ENCODE measurements at places on chromosomes 11 and 22.

DNA sequence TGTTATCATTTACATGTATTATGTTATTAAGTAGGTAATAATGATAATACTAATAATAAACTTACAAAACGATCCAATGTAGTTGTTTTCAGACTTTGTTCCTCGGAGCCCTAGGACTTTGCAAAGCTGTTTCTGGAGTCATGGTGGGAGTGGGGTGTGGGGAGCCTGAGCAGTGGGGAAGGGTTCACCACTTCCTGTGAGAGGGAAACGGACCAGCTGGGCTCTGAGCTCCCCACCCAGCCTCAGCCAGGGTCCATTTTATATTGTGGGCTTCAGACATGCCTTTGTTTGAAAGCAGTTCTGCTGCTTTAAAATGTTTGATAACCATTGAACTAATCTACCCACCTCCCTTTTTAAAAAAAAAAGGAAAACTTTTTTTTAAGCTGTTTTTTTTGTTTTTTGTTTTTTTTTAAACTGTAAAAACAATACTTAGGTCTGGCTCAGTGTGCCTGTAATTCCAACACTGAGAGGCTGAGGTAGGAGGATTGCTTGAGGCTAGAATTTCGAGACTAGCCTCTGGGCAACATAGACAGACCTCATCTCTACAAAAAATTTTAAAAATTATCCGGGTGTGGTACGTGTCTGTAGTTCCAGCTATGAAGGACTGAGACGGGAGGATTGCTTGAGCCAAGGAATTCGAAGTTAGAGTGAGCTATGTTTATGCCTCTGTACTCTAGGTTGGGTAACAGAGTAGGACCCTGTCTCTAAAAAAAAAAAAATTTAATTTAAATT is 7.0 kb downstream of the SERPING1 start:
- DNase-seq: no peak

DNA sequence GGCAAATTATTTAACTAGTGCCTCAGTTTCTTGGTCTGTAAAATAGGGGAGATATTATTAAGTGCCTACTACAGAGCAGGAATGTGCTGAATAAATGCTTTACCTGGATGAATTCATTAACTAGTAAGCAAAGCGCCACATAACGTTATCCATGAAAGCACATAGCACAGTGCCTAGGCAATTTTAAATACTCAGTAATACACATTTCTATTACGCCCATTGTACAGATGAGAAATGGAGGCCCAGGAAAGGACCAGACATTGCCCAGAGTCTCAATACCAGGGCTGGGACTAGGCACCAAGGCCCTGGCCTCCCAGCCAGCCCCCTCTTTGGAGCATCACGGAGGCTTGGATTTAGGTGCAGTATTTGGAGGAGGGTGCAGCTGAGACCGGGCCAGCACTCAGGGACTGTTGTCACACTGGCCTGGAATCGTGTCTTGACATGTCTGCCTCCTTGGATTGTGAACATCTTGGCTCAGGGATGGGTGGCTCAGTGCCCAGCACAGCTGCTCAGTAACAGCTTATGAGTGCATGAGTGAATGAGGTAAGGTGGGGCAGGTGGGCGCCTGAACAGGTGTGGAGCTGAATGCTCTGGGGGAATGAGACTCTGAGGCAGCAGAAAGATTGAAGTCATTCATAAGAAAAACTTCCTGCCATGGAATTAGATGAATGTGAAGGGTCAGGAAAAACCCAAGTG is 42.1 kb upstream of the TPBGL start:
- DNase-seq: no peak

DNA sequence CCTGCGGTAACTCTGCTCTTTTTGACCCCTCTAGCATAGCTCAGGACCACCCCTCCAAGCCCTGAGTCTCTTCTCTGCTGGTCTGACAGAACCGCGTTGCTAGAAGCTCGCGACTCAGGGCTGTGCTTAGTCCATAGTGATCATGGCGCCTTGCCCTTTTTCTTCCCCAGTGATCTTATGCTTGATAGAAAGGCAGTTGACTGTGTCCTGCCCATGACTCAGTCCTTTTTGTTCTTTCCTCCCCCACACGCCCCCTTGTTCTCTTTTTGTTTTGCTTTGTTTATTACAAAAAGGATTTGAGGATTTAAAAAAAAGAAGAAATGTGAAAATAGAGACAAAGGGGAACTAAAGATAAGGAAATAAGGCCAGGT is 17.5 kb downstream of the IL17RA start:
- DNase-seq: no peak

DNA sequence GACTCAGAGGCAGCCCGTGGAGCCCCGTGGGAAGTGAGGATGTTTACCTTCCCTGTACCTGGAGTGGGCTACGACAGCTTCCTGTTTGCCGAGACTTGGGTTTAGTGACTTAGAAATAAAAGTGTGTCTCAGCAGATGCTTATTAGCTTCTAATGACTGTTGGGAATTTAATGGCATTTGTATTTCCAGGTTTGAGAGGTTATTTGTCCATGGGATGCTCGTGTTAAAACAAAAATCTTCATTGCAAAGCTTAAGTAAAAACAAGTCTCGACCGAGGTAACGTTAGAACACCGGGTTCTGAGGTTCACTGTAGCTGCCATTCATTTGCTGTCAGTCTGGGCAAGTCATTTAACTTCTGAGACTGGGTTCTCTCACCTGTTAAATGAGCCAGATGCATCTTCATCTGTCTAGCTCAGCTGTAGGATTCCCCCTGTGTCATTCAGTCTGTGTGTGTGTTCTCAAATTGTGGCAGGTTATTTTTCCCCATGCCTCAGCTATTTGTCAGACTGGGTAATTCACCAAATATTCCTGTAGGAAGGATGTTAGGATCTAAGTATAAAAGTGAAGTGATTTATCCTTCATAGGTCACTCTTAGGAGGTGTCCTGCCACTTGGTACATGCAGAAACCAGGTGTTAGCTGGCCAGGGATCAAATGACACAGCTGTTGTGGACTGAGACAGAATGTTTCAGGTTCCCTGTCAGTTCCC is 791 bp downstream of the EI24 start:
- peak; percentile 46 for DNase-seq

- peak; percentile 94 for DNase-seq
These were observed 16.6 kb downstream of the CRELD2 start for GRCh38 chr22:49934891-49935557.

DNA sequence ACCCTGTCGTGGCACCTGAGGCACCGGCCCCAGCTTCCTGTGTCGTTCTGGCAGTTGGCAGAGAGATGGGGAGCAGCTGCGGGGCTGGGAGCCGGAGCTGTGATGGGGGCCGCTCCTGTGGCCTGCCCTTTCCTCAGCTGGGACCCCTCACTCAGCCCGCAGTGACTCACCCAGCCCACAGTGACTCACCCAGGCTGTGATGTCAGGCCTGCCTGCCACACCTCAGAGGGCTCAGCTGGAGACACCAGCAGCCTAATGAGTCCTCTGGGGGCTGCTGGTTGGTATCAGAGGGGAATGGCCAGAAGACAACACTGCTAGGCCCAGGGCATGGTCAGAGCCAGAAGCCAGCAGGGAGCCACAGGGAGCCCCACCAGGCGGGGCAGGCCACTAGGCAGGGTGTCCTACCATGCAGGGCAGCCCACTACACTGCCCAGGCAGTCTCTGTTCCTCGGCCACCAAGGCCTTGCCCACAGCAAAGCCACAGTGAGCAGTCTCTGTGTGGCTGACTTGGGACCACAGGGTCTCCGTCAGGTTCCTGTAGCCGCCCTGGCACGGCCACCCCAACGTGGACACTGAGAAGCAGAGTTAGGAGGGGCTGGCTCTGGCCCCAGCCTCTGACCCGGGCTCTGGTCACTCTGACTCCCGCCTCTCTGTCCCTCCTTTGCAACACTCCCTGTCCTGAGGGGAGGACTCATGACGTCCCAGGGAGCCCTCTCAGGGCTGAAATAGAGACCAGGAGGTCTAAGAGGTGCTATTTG is 4.2 kb upstream of the FXYD2 start:
- DNase-seq: peak; percentile 82

DNA sequence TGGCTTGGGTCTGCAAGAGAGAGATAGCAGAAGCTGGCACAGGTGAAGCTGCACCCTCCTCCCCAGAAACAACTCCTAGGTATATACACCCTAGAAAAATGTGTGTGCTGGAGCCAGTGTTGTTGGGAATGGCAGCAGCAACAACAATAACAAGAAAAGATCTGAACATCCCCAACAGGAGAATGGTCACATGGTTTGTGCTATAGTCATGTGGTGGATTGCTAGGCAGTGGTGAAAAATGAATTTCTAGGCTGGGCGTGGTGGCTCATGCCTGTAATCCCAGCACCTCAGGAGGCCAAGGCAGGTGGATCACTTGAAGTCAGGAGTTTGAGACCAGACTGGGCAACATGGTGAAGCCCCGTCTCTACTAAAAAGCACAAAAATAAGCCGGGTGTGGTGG is 31.0 kb upstream of the FGF19 start:
- no peak for DNase-seq

GRCh38 chr11:119652907-119653659 is 75.9 kb downstream of the NECTIN1 start:
- DNase-seq: no peak

DNA sequence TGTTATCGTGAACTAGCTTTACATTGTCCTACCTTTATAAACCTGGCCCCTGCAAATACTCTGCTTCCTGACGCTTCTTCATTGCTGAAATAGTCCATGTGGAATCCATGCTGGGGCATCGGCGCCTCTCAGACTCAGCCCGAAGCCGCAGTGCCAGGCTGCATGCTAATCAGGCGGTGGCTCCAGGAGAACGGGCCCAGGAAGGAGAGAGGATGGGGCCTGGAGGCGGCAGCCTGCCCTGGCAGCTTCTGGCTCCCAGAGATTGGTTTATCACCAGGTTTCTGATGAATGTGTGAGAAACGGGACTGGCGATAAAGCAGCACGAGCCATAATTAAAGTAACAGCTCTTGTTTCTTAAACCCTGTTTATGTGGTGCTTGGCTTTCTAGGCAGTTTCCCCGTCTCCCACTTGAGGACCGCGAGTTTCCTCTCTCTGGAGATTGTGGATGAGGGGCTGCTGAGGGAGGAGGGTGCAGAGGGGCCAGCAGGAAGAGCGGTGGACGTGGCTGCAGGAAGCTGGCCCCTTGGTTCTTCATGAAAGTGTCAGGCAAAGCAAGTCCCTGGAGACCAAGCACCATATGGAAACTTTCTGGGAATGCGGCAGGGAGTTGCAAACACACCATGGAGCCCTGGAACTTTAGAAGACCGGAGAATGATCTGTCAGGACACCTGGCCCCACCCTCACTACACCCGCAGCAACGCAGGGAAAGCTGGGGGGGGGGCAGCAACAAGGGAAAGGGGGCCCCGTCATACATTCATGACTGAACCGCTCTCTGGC is 93.4 kb downstream of the NTM start:
- DNase-seq: no peak

- DNase-seq: no peak
These were observed 56.2 kb downstream of the PANX1 start for GRCh38 chr11:94184846-94185245.

DNA sequence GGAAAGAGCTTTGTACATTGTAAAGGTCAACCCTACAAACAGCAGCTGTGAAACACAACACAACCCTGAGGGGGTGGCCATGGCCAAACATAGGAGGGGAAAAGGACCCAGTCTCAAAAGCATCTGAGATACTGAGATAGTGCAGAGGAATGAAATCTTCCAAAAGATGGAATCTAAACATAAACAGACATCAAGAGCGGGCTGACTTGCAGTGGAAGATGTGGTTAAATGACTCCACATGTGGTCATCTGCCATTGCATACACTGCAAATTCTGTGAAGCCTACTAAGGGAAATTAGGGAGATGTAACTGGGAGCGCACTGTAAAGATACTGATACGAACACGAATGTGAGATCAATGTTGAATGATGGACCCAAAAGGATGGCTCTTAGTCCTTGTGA is 22.0 kb downstream of the BDNF start:
- no peak for DNase-seq

GRCh38 chr22:19331975-19332374 is 40.5 kb upstream of the CLTCL1 start:
- no peak for DNase-seq

GRCh38 chr11:93196816-93197379 is 893 bp downstream of the SLC36A4 start:
- DNase-seq: no peak

DNA sequence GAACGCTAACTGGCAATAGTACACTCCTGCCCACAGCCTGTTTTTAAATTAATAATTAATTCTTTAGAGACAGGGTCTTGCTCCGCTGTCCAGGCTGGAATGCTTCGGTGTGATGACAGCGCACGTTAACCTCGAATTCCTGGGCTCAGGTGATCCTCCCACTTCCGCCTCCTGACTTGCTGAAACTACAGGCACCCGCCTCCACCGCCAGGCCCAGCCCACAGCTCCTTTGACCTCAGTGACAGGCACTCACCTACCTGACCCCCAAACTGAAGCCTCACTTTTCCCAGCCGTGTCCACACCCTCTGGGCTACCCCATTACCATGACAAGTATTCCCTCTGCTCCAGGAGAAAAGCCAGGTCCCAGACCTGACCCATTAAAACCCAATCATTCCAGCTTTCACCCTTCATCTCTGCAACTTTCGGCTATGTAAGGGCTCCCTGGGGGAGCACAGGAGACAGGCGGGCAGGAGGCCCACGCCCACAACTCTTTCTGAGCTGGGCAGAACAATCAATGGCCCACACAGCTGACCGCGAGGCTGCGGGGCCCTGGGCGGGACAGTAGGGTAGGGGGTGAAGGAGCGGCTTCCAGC is 730 bp downstream of the LMNTD2 start:
- no peak for DNase-seq

GRCh38 chr11:17640493-17641164 is 78.7 kb upstream of the MYOD1 start:
- no peak for DNase-seq

GRCh38 chr22:38456841-38457699 is 2.1 kb upstream of the KCNJ4 start:
- no peak for DNase-seq

- DNase-seq: no peak
These were observed 10.8 kb upstream of the PDGFB start for GRCh38 chr22:39255449-39256185.

- no peak for DNase-seq
These were observed 37.4 kb upstream of the TPBGL start for GRCh38 chr11:75203138-75203537.

- DNase-seq: no peak
These were observed 58.7 kb upstream of the CHST1 start for GRCh38 chr11:45724153-45724552.

- DNase-seq: no peak
These were observed 102.3 kb downstream of the PRR5L start for GRCh38 chr11:36398231-36398953.

DNA sequence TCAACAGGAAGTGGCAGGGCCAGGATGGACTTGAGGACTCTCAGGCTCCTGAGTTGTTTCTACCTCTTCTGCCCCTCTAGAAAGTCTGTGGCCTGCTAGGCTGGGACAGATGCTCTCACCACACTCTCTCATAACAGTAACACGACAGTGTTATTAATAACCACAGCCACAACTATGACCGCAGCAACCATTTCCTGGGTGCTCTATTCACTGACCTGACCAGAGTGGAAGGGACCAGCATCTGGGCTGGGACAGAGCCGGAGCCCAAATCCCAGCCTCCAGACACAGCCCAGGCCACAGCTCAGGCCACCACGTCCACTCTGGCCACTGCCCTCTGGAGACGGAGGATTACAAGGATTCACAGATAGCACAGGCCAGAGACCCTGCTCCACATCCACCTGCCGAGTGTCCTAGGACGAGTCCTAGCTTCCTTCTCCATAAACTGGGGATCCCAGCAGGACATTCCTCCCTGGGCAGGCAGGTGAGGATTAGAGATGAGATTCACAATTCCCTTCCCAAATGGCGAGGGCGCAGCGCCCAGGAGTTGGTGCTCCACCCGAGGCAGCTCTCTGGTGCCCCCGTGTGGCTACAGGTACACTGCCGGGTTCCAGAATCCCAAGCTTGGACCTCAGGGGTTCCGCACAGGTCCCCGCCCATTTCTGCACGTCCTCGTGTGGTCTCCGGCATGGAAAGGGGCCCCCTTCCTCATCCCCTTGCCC is 7.1 kb downstream of the PNPLA5 start:
- DNase-seq: peak; percentile 62

All from activated CD4-positive, alpha-beta T cell treated with anti-CD3 and anti-CD28 coated beads, Interleukin-10, Interleukin-2, amounts not matched to agents 100 ng/mL and 50 ng/mL, durations not matched to agents 16 hours and 8 hours (primary cell).